ENCODE measurements at places on chromosomes 2 and 18. TPM values are rescaled to one million over a fixed set of nuclear protein-coding genes. Genes with fewer than 3 reads are reported as not detected.

DNA sequence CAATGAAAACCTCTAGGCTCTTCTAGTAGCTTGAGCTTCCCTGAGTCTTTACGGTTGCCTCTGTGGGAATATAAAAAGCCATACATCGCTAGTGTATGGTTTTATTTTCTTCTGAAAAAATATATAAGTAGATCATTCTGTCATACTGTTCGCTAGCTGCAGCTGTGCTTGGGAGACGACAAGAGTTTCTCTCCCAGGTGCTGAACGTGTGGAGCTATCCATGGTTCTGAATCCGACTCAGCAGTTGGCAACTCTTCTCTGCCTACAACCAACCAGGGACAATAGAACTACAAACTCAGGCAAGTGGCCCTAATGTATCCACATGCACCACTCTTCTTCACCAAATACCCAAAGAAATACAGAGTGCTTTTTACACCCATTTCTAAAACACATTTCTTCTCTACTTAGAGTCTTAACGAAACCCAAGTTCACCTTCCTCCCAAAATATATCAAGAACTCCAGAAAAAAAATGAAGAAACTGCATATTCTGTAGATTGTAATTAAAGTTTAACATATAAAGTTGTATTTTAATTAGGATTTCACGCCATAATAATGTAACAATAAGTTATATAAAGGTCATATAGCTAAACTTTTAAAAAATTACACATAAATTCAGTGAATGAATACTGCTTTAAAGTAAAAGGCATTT, 2.2 kb upstream of the KCNH7 start:
- no peak for DNase-seq
- no peaks in the 10 kb centered on the region for H3K4me1 ChIP-seq
- H3K27ac ChIP-seq, result no peak overlapping the region
- peaks cover 22% of the 10 kb centered on the region for H3K27me3 ChIP-seq

- no peak for DNase-seq
- no peaks in the 10 kb centered on the region for H3K27me3 ChIP-seq
- H3K36me3 ChIP-seq, result no peaks in the 10 kb centered on the region
- H3K4me1 ChIP-seq, result peaks cover 4% of the 10 kb centered on the region
- no peak overlapping the region for H3K27ac ChIP-seq
Measured at GRCh38 chr2:8244639-8245038, 437.2 kb upstream of the ID2 start.

The PLCL1 gene
- 1.2 TPM for polyA plus RNA-seq

DNA sequence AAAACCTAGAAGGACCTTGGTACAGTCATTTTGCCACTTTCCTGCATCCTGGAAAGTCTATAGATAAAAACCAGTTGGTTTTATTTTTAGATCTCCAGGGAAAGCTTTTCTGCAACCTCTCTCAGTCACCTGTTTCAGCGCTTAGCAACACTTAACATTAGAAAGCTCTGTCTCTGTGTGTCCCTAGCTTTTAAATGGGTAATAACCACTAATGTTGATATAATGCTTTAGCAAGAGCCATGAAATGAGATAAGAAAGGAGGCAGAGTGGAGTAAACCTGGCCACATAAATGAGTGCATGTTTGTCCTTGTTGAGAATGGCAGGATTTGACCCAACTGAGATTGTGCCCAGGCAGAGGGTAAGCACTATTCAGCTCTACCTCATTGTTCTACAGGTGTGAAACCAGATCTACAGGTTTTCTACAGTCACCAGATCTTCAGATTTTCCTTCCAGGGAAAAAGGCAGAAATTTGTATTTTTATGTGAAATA, 44.8 kb downstream of the MARCHF4 start:
- no peaks in the 10 kb centered on the region for H3K36me3 ChIP-seq
- H3K4me3 ChIP-seq, result no peak overlapping the region
- H3K27ac ChIP-seq, result no peak overlapping the region
- H3K27me3 ChIP-seq, result no peaks in the 10 kb centered on the region
- DNase-seq, result no peak
- no peaks in the 10 kb centered on the region for H3K4me1 ChIP-seq

The C2orf66 gene
- not detected for polyA plus RNA-seq

DNA sequence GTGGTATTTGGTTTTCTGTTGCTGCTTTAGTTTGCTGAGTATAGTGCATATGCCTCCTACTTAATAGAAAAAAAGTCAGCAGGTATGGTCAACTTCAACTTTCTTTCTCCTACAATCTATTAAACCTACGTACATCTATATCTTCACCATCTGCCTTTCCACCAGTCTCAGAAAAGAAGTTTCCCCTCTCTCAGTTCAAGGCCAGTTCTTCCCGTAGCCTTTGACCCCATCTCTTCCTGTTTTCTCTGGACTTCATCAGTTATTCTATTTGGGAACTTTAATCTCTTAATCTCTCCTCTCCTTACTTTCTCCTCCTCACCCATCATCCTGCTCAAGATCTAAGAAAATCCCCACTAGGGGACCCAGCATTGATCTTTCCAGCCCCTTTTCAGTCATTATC, 5.7 kb downstream of the PTRHD1 start:
- no peak overlapping the region for H3K27ac ChIP-seq
- no peak overlapping the region for H3K4me3 ChIP-seq
- H3K36me3 ChIP-seq, result no peaks in the 10 kb centered on the region
- no peak for DNase-seq

DNA sequence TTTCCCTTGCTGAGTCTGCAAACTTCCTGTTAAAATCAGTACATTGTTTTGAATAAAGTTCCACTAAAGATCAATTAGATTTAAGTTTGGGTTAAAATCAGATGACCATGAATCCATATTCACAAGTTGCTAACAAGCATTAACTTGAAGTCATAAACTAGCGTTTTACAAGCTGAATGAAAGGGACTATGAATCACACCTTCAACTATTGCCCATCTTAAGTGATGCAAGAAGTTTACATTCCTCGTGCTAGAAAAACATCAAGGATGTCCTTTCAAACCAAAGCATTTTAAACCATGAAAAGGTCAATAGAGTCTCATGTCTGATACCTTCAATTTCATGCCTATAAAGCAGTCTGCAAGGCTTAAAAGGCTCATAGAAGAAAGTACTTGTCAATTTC, 257.2 kb upstream of the SYT4 start:
- H3K4me3 ChIP-seq, result no peak overlapping the region
- H3K36me3 ChIP-seq, result no peaks in the 10 kb centered on the region
- no peaks in the 10 kb centered on the region for H3K4me1 ChIP-seq

DNA sequence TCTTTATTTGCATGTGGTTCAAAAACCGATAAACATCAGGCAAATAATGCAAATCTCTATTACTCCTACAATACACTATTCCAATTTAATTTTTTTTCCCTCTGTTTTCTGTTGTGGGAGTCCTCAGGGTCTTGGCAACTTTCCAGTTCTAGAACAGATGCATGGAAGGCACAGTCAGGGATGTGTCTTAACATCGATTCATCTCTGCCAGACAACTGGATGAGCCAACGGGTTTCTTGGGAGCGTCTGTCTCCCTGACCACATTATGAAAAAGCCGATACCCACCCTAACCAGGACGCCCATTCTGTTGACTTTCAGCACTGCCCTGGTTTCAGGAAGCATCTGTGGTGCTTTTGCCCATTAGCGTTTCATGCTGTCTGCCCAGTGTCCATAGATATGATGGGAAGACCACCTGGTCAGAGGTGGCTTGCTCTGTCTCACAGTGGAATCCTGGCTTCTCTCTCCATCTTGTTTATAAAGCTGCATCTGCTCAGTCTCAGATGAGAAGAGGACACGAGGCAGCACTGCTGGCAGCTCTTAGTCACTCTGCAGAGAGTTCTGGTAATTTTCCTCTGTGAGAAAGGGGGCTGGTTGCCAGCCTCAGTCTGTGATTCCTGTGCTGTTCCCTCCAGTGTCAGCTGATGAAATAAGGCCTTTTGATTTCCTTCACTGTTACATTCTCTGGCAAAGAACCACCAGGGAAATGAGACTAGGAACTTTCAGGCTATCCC, 57.9 kb upstream of the KCNE4 start:
- H3K36me3 ChIP-seq, result no peaks in the 10 kb centered on the region
- peak; percentile 98 for DNase-seq
- peak overlapping the region; percentile 72 for H3K27ac ChIP-seq
- no peaks in the 10 kb centered on the region for H3K27me3 ChIP-seq
- H3K4me3 ChIP-seq, result peak overlapping the region; percentile 1

The FOXI3 gene
- not detected for polyA plus RNA-seq

The KIF1A gene
- polyA plus RNA-seq, result under 0.01 TPM

All from sigmoid colon (tissue), 7 donors.